ENCODE measurements at places on chromosomes 1 and 21. TPM values are rescaled to one million over a fixed set of nuclear protein-coding genes. Genes with fewer than 3 reads are reported as not detected.

Gene ZNF695
- 0.52 TPM for total RNA-seq

Gene OR10J1
- total RNA-seq: not detected

Gene KRTAP20-3
- not detected for total RNA-seq

Gene TSTD1
- 27.7 TPM for total RNA-seq

Gene WDR64
- not detected for total RNA-seq

Gene EPHA8
- not detected for total RNA-seq

Gene EPHX1
- total RNA-seq: 13.0 TPM

Gene LRRC3
- total RNA-seq: 0.52 TPM

Gene CD247
- total RNA-seq: 0.52 TPM

Gene CASQ2
- total RNA-seq: 416 TPM

Gene RGS13
- under 0.01 TPM for total RNA-seq

Gene F11R
- 10.4 TPM for total RNA-seq

Gene ADAMTS1
- 32.4 TPM for total RNA-seq

Gene AKNAD1
- under 0.01 TPM for total RNA-seq

Gene UBXN10
- total RNA-seq: 0.52 TPM

Gene PEX19
- 30.3 TPM for total RNA-seq

Gene PLA2G2D
- total RNA-seq: not detected
